Lung microvascular endothelial cell (primary cell): ENCODE measurements at places on chromosomes 4 and X.

- DNase-seq: no peak
Observed at GRCh38 chr4:3316146-3316545, 23.3 kb downstream of the RGS12 start.

DNA sequence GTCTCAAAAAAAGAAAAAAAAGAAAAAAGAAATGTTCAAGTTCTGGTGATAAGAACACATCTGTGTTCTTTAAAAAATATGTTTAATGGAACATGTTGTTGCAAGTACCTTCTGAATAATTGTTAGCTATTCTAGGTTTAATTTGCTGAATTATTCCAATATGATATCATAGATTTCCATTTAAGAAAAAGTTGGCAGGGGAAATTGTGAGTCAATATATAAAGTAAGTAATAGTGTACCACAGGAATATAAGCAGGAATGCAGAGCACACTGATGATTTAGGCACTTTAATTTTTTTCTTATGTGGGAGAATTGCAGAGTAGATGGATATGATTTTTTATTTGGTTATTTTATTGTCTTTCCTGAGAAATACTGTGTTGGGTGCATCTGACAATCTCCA is 190.7 kb downstream of the RPA4 start:
- DNase-seq: no peak

GRCh38 chr4:53511014-53511413 is 80.3 kb downstream of the LNX1 start:
- DNase-seq: no peak

- DNase-seq: no peak
Observed at GRCh38 chr4:55793479-55793878, 26.1 kb upstream of the EXOC1L start.

DNA sequence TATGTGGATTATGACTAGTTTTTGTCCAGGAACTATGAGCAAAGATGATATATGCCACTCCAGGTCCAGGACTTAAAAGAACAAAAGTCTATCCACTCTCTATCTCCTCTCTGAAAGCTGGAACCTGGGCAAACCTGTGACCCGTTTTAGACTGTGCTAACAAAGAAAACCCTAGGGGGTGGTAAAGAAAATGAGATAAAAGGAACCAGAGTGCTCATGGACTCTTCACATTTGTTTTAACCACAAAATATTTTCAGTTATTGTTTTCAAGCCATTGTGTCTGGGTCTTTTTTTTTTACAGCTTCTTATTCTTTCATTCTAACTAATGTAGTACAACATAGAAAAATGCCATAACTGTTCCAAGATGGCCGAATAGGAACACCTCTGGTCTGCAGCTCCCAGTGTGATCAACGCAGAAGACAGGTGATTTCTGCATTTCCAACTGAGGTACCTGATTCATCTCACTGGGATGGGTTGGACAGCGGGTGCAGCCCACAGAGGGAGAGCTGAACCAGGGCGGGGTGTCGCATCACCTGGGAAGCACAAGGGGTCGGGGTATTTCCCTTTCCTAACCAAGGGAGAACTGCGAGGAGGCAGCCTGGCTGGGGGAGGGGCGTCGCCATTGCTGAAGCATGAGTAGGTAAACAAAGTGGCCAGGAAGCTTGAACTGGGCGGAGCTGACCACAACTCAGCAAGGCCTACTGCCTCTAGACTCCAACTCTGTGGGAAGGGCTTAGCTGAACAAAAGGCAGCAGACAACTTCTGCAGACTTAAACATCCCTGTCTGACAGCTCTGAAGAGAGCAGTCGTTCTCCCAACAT is 45.1 kb downstream of the CHM start:
- peak; percentile 1 for DNase-seq

- no peak for DNase-seq
Observed at GRCh38 chrX:120377715-120378114, 15.8 kb downstream of the ATP1B4 start.

DNA sequence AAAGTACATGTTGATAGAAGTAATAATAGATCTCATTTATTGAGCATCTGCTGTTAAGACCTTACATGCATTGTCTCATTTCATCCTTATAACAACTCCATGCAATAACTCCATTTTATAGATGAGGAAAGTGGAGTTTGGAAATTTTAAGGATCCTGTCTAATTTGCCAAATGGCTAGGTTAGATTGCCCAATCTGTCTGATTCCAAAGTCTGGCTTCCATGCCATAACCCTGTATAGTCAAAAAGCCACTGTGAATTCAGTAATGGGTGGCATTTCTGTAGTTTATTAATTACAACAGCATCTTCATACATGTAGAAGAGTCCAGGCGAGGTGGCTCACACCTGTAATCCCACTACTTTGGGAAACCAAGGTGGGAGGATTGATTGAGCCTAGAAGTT is 8.8 kb upstream of the ELOVL6 start:
- no peak for DNase-seq

DNA sequence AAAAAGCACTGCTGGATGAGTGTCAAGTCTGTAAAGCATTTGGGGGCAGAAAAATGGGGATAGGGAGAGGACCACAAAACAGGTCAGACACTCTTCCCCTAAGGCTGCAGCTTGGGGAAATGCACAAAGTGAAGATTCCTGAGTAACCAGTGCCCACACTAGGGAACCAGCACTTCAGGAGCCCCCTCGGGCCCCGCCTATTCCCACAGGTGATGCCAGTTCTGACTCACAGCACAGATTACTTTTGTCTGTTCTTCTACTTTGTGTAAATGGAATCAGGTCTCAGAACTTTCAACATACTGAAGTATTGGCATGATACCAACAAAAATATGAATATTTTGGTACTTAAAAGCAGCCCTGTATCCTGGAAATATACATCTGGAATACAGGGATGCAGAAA is 112.5 kb downstream of the ADRA2C start:
- no peak for DNase-seq

- no peak for DNase-seq
Observed at GRCh38 chrX:39678914-39679313, 418.8 kb downstream of the BCOR start.

DNA sequence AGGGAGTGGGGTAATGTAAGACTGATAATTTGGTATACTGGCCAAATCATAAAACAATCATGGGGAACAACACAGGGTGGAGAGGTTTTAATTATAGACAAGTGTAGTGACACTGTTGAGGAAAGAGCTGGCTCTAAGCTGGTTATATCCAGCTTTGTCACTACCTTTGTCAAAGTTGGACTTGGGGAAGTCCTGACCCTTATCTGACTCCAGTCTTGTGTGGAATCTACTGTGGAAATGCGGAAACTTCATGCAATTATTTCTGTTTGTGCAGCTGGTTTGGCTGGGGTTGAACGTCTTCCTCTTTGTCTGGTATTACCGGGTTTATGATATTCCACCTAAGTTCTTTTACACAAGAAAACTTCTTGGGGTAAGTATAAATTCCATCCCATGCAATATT is 2.0 kb downstream of the CYBB start:
- DNase-seq: no peak

DNA sequence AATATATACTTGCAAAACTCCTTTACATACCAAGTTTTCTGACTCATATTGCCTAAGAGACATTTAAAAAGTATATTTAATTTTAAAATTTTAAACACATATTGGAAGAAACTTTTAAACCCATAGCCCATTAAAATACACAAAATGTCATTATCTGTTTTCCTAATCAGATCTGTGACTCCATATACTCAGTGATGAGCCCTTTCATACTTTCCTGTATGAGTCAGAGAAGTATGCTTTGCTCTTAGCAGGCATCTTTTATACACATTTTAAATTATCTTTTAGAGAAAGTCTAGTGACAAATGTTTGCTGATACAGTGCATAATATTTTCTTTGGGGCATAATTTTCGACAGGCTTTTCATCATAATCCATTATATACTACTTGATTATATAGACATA is 26.4 kb downstream of the SPIN3 start:
- DNase-seq: peak; percentile 18

- no peak for DNase-seq
Observed at GRCh38 chr4:41215155-41215554, 813 bp upstream of the APBB2 start.

DNA sequence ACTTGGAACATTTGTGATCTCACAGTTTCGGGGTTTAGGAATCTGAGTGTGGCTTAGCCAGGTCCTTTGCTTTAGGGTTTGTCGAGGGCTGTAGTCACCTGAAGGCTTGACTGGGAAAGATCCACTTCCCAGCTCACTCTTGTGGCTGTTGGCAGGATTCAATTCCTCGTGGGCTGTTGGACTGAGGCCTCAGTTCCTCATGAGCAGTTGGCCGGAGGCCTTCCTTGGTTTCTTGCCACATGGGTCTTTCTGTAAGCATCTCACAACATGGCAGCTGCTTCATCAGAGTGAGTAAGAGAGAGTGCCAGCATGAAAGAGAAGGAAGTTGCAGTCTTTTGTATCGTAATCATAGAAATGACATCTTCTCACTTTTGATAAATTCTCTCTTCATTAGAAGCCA is 11.1 kb downstream of the TXLNG start:
- DNase-seq: no peak

DNA sequence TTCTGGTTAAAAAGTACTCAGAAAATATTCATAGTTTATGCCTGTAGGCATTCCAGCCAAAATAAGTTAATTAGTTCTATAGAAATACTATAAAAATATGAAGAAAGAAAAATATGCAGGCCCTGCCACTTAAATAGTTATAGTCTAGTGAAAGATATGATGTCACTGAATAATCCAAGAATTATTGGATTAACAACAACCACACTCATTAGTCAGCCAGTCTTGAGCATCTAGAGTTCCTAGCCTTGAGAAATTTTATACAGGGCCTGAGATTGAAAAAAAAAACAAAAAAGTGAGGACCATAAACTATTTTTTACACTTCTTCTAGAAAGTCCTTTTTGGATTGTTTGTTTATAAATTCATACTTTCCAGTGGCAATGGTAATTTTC is 823.0 kb downstream of the FAT4 start:
- no peak for DNase-seq

- no peak for DNase-seq
Observed at GRCh38 chrX:48794340-48794910, 7.4 kb upstream of the HDAC6 start.

DNA sequence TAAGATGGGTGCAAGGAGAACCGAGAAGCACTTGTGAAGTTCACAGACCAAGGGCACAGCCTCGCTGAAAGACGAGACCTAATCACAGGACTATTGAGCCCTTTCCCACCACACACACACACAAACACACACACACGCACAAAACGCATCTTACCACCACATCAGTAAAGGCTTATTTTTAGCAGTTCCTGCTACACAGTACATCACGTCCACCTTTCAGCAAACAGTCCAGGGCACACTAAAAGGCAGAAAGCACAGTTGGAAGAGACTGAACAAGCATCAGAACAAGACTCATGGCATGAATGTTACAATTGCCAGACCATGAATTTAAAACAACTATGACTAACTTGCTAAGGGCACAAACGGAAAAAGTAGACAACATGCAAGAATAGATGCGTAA is 83.6 kb upstream of the MAPK10 start:
- no peak for DNase-seq

GRCh38 chr4:148693913-148694649 is 251.9 kb upstream of the NR3C2 start:
- DNase-seq: no peak

- no peak for DNase-seq
Observed at GRCh38 chr4:4387531-4388310, 819 bp downstream of the NSG1 start.

- no peak for DNase-seq
Observed at GRCh38 chr4:79395841-79396240, 12.2 kb downstream of the GK2 start.

DNA sequence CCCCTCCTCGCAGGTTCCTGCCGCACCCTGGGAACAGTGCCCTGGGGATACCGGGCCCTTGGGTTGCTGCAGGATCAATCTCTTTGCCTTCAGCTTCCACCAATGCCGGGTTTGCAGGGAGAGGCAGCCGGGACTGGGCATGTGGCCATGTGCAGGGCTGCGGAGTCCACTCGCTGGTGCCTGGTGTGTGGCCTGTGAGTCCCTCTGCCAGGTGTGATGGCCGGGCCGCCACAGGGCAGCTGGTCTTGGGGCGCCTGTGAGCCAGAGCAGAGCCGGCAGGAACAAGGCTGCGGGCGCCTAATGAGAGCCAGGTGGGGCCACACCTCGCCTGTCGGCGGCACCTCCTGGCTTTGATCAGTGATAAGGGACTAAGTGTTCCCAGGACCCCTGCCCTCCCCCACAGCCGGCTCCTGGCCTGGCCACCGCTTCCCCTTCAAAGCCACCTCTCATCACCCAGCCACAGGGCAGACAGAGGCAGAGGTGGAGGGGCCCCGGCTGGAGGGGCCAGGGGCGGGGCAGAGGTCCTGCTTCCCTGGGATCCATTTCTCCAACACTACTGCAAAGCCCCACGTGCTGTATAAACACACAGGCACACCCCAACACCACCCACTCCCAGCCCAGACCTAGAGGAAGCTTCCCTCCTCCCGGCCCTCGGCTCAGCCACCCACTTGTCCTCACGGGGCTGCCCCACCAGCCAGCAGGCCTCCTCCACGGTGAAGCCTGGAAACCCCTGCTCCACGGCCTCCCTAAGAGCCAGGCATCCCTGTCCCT is 132.7 kb downstream of the CPZ start:
- DNase-seq: no peak

- DNase-seq: peak; percentile 65
Observed at GRCh38 chrX:115233497-115234455, at the start of gene LRCH2. Gene LRCH2, minus strand, starts transcription at chrX:115234096. Its CDS starts 55 bp downstream, at chrX:115234041.

- no peak for DNase-seq
Observed at GRCh38 chr4:65336465-65336864, 333.8 kb downstream of the EPHA5 start.

GRCh38 chr4:149553959-149554520 is 261.6 kb downstream of the IQCM start:
- DNase-seq: no peak

DNA sequence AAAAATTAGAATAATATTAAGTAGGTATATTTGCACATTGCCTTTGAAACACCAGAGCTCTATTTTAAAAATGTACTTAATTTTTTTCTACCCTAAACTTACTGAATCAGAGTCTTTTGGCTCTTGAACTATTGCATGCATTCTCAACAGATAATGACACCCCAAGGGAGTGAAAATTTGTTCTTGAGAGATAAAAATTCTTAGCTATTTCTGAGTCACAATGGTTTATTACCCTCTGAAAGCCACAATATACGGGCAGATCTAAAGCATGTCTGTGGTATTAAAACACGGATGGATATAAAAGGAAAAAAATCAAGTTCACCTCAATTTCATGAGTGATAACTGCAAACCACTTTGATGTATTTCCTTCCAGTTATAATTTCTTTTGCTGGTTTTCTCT is 636.3 kb upstream of the FTHL17 start:
- no peak for DNase-seq

- no peak for DNase-seq
Observed at GRCh38 chr4:124390861-124391260, 321.7 kb downstream of the ANKRD50 start.

DNA sequence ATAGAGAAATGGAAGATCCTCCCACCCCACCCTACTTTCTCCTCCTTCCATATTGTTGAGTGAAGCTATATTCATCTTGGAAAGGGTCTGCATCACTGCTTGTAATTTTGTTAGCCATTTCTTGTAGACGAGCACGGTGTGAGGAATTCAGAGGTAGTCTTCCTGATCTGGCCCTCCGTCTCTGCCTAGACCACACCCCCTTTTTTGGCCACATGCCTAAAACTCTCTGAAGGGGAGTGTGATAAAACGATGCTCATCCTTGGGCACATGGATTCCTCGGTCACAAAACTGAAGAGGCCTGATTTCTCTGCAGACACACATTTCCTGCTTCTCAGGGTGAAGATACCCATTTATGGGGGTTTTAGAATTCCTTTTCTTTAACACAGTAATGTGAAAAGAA is 182.8 kb downstream of the LARP7 start:
- DNase-seq: no peak
